ENCODE measurements at places on chromosomes 5 and 9. TPM values are rescaled to one million over a fixed set of nuclear protein-coding genes. Genes with fewer than 3 reads are reported as not detected.

Gene LCN1
- total RNA-seq = not detected

- no peak for DNase-seq
Observed at GRCh38 chr5:160303690-160304089, 8.7 kb downstream of the CCNJL start.

DNA sequence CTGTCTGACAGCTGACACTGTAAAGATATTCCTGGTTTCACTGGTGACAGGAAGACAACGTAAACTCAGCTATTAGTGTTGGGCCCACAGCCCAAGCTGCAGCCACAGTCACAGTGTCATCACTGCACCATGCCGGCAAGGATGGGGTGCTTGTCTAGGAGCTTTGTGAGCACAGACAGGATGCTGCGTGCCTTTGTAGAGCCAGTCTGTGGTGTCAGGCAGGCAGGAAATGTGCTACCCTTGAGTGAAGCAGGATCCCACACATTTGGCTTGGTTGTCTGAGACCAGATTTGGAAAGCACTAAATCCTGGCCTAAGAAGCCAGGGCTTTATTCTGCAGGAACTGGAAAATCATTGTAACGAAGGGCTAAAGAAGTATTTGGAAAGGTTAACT, 121.6 kb upstream of the ADAMTS16 start:
- peak; percentile 4 for DNase-seq

Gene PCDHA7
- total RNA-seq = 0.87 TPM

GRCh38 chr5:146339715-146340259, 1.1 kb downstream of the POU4F3 start:
- no peak for DNase-seq

- DNase-seq = no peak
Observed at GRCh38 chr9:130789747-130790672, 45.0 kb upstream of the ABL1 start.

Gene DOK3
- total RNA-seq = 18.2 TPM

DNA sequence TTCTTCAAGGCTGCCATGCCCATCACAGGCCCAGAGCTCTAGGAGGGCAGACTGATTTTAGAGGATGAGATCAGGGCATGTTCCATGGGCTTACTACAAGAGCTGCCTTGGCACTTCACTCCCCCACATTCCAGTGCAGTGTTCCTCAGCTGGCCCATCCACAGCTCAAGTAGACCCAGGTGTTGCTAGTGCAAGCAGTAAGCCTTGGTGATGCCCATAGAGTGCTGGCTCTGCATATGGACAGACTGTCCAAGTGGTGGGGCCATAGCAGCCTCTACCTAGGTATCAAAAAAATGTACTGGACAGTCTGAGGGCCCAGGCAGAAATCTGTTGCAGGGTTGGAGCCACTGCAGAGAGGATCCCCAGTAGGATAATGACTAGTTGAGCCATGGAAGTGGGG, 366.6 kb downstream of the FGF10 start:
- no peak for DNase-seq

Gene SH3PXD2B
- total RNA-seq = 50.7 TPM

DNA sequence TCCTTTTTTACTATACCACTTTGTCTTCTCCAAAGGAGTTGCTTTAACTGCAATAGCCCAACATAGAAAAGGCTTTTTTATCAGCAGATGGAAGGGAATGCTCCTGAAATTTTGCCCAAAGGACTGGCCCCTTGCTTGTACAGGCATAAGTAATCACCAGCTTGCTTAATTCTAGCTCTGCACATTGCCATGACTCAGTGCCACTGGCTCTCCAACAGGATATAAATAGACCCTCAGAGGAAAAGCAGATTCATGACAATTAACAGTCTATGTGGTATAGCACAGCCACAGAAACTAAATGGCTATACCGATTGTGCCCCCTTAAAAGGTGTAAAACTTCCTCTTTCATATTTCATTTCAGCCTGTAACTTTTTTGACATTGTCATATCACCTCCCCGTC, 227.0 kb downstream of the ZNF608 start:
- no peak for DNase-seq

DNA sequence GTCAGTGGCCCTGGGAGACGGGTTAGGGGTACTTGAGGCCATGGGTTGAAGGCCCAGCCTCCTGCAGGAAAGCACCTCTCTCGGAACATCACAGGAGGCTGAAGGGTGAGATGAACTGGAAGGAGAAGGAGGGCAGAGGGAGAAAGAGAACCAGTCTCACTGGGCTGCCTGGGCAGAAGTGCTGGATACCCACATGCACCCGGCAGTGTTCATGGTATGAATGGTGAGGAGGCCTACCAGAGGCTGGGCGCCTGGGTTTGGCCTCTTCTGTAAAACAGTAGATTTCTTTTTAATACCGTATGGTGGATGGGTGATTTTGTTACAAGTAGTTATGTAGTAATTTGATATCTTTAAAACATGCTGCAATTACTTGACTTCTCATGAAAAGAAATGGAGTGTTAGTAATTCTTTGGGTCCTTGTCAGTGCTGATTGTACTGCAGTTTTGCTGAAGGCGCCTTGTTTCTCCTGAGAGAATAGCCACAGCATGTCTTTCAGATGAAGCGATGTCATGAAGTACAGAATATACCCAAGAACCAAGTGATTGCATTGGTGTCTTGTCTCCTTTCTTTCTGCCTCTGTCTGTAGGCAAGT, 258.6 kb downstream of the FANCC start:
- no peak for DNase-seq

DNA sequence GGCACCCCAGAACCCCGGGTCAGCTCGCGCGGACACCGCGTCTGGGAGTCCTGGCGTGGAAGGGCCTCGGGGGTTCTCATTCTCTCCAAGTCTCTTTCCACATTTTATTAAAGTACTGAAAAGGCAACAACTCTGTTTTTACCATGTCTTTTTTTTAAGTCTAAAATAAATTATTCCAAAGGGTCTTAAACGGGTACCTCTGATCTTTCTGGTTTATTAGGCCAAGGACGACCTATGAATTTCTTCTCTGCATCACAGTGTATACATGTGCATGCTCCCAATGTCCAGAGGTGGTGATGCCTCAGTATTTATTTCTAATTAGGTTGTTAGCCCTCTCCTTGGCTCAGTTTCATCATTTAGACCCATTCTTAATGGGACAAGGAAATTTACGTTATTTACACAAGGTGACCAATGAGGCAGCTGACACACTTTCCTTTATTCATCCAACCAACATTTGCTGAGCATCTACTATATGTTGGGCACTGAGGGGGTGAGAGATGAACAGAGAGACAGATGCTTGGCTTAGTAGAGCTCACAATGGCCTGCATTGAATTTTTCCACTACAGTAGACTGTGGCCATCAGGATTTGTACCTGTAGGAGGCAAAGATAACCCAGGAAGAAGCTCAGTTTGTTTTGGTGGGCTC, 7.6 kb upstream of the OTP start:
- no peak for DNase-seq

DNA sequence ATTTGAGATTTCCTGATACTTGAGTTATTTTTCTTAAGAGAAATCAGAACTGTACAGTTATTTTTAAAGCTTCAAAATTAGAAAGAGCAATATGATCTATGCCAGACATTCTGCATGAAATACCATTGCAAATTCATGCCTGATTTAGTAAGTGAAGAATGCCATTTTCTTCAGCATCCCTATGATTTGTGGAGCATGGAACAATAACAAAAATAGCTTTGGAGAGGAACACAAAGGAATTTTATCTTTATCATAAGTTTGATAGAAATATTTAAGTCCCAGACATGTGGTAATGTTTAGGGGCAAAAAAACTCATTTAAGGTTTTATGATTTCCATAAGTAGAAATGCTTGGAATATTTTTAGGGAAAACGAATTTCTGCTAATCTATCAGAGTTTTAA, 1863.4 kb downstream of the EFNA5 start:
- no peak for DNase-seq

Gene C1QTNF3
- total RNA-seq = 25.6 TPM

- DNase-seq = no peak
Observed at GRCh38 chr5:58322453-58322852, 137.4 kb downstream of the PLK2 start.

Gene ZNF483
- total RNA-seq = 5.2 TPM

- peak; percentile 89 for DNase-seq
Observed at GRCh38 chr5:177496727-177497291, 595 bp downstream of the PDLIM7 start.

GRCh38 chr9:34124099-34124498, 2.4 kb downstream of the DCAF12 start:
- no peak for DNase-seq

Gene KCNT1
- total RNA-seq = 0.26 TPM

DNA sequence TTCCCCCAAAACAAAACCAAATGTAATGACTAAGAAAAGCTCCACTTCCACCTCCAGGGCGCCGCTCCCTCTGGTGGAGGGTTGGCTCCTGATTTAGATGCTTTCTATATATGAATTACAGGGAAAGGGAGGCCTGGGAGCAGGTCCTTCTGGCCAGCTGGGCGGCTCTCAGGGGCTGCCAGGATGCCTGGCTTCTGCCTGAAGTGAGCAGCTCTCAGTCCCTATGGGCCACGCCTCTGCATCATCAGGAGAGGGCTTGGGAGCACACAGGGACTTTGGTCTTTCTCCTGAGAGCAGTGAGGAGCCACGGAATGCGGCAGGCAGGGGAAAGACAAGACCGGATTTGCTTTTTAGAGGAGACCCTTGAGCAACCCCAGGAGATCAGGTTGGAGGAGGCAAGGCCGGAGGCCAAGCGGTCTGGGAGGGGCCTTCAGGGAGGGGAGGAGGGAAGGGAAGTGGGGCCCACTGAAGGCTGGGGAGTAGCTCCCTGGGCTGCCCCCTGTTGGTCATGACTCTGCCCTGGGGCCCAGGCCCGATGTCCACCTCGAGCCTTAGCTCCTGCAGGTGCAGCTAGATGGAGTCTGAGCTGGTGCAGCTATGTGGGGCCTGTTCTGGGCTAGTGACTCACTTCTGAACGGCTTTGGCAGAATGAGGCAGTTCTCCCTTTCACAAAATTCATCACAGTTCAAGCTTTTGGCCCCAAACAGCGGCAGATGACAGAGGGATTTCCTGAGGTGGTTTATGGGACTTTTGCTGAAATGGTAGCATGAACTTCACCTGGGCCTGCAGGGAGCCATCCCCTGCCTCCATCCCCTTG, 11.3 kb upstream of the GRHPR start:
- DNase-seq = no peak

DNA sequence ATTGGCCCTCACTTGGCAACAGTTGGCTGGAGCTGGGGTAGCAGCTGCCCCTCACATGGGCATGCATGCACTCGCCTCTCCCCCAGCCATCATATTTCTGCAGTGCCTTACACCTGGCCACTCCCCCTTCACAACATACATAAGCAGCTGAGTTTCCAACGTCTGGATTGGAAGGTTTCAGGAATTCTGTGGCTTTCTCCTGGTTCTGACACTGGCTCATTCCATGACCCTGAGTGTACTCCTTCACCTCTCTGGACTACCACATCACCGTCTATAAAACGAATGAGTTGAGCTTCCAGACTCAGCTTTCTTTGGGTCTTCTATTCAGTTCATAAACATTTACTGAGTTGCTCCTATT, 84.3 kb downstream of the GALNT10 start:
- no peak for DNase-seq

Gene PCDHB4
- 1.9 TPM for total RNA-seq

Gene PDE6A
- total RNA-seq = not detected

Gene ORM2
- total RNA-seq = 3.4 TPM

- DNase-seq = peak; percentile 81
Observed at GRCh38 chr9:93183663-93184431, at the start of gene WNK2. WNK2 (plus strand) TSS chr9:93184139; CDS start chr9:93184930, 791 bp downstream.

Gene CTXN3
- total RNA-seq = not detected

Gene OCLN
- 85.7 TPM for total RNA-seq

DNA sequence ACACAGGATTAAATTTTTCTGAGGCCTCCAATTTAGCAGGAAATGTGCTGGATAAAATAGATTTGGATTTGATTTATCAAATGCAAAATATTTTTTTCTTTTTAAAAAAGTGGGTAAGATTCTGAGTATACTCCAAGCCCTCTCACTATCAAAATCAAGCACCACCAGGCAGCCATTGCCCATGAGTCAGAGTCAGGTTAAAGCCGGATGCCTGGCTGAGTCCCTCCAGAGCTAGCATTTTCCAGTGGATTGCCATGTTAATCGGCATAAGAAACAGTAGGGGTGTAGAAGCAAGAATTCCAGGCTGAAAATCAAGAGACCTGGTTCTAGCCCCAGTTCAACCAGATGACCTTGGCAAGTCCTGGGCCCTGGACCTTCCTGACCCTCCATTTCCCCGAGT, 85.3 kb downstream of the FAM114A2 start:
- DNase-seq = no peak

GRCh38 chr9:121353241-121354061, 16.6 kb downstream of the STOM start:
- DNase-seq = no peak

DNA sequence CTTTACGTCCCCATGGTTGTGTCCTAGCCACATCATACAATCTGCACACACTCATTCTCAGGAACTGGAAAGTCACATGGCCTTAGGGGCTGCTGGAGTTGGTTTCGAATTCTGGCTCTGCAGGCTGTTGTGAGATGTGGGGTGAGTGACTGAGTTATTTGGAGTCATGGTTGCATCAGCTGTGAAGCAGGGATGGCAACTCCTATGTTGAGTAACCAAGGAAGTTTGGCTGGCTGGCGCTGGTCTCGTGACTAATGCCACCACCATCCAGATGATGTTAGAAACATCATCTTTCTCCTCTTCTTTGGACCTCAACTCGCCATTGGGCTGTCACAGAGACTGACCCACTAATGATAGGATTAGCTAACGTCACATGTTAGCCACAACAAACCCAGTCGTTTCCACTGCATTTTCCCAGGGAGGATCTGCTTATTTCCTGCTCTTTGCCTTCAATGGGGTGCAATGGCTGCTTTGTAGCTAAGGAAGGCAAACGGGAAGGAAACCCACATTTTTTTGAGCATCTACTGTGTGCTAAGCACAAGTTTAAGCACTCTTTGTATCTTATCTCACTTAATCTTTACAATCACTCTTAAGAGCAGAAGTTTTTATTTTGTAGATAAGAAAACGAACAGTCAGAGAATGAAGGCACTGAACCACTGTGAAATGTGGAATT, 78.1 kb upstream of the UBTD2 start:
- DNase-seq = peak; percentile 46

DNA sequence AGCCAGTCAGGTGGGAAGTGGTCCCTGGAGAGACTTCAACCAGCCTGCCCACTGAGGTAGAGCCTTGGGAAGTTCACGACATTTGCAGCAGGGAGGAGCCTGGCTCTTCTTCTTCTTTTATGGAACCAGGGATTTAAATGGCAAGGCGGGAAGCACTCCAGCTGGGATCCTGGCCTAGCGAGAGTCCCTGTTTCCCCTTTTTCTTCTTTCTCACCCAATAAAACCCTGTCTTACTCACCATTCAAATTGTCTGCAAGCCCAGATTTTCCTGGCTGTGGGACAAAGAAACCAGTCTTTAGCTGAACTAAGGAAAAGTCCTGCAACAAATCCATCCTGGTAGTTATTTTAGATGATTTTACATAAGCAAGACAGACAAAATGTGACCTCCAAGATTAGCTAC, 503.7 kb downstream of the CDH10 start:
- DNase-seq = no peak

GRCh38 chr5:145947581-145947980, 11.2 kb downstream of the SH3RF2 start:
- DNase-seq = no peak

GRCh38 chr9:108933231-108933717, 650 bp downstream of the ELP1 start:
- no peak for DNase-seq
